ENCODE measurements at places on chromosomes 6 and 20. TPM values are rescaled to one million over a fixed set of nuclear protein-coding genes. Genes with fewer than 3 reads are reported as not detected.

DNA sequence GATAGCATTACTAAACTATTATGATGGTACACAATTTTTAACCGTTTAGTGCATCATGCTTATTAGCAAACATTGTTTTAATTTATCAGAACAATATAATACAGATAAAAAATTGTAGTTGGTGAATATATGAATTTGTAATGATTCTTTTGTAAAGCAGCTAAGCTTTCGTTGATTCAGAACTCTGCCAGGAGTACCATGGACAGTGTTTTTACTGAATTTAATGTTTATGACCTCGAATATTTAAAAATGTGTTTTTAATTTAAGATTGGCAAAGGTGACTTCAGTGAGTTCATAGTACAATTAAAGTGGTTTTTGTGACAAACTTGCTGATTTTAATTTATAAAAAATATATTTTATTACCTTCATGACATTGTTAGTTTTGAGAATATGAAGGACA lies 10.0 kb downstream of the AFDN start:
- no peak for DNase-seq

- DNase-seq = no peak
Observed at GRCh38 chr6:104704191-104704590, 155.5 kb downstream of the HACE1 start.

- DNase-seq = no peak
Observed at GRCh38 chr20:35739294-35740163, 2.5 kb downstream of the RBM39 start.

CAP2 gene
- total RNA-seq = 5.5 TPM
